ENCODE measurements at places on chromosomes 5 and 9.
A peak's percentile ranks its signal among the peaks of the same experiment; 100 is the strongest.

DNA sequence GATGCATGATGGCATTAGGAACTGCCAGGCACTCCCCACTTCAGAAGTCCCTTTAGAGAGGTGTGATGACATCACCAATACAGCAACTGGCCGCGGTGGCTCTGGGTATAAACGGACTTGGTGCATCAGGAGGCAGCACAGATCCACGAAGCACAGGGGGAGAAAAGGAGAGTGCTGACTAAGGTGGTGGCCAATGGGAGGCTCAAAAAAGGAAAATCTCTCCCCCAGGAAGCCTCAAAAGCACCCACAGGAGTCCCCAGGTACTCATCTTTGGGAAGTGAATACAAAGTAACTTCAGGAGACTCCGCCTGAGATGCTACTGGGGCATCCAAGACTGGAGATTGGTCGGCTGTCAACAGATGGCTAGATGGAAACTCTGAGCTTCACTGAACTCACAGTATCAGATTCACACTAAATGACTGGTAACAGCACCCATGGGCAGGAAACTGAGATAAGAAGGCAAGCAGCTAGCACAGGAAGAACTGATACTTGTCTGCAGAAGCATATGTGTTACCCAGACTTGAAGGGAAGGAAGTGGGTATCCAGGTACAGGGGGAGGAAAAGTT is 7.6 kb downstream of the TTC39B start:
- DNase-seq: peak; percentile 32

DNA sequence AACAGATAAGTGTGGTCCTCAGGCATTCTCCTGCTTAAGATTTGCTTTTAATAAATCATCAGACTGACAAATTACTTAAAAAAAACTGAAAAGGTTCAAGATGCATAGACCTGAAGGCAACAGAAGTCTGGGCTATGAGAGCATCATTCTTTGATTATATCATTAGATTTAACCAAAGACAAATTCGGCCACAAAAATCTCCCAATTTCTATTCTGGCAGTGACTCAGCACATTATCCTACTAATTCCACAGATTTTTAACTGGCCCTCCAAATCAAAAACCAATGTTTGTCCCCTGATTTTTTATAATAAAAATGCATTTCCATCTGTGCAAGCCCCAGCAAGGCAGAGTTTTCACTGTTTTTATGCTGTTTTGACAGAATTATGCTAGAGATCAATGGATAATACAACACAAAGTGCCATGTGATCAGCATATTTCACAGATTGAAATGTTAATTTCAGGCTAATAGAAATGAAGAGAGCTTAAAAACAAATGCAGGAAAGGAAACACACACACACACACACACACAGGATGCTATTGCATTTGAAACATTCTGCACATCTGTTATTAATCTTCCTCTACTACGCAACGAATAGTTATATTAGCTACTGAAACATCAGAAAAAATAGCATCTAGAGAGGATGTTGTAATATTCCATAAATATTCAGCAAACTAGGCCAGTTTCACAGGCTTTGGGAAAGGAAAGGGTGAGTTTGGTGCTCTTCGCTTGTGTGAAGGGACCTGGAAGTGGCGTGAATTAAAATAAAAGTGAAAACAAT is 177.6 kb upstream of the ST8SIA4 start:
- no peak for DNase-seq

- DNase-seq: no peak
Measured at GRCh38 chr9:127118597-127119319, 3.7 kb downstream of the ANGPTL2 start.

DNA sequence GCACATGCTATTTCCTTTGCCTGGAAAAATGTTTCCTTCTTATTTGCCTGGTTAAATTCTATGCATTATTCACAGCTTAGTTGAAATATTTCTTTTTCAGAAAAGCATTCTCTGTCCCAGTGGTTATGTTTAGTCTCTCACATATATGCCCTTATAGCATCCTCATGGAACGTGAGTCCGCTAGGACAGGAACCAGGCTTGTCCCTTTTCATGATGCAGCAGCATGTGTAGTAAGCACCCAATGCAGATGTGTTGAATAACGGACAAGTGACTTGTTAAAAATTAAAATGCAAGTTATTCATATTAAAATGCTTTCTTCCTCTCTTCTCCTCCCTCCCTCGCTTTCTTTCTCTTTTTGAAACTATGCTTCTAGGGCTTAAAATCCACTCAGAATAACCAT is 349.3 kb downstream of the GLIS3 start:
- DNase-seq: no peak

GRCh38 chr5:16723821-16724220 is 107.0 kb upstream of the RETREG1 start:
- DNase-seq: no peak

- no peak for DNase-seq
Measured at GRCh38 chr9:112011051-112011620, 114.5 kb downstream of the UGCG start.

- peak; percentile 57 for DNase-seq
Measured at GRCh38 chr9:127903557-127904475, 4.4 kb upstream of the ST6GALNAC6 start.

GRCh38 chr5:3601911-3602782 is 6.5 kb downstream of the IRX1 start:
- DNase-seq: no peak

- DNase-seq: no peak
Measured at GRCh38 chr5:124658867-124659557, 87.4 kb downstream of the ZNF608 start.

- DNase-seq: no peak
Measured at GRCh38 chr9:77455312-77455927, 192.7 kb downstream of the GNA14 start.

DNA sequence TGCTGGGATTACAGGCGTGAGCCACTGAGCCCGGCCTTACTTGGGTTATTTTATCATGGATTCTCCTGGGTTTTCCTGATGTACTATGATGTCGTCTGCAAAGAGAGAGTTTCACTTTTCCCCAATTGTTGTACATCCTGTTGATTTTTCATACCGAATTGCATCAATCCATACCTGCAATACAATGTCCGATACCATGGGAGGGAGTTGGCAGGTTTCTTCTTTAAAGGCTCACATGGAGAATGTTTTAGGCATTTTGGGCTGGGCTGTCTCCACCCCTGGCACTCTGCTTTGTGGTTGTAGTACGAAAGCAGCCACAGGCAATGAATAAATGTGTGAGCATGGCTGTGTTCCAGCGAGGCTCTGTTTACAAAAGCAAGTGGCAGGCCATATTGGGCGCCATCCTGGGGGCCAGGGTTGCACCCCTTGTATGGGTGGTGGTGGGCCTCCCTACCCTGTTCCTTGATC is 35.1 kb upstream of the EXOC3 start:
- DNase-seq: no peak

GRCh38 chr9:72407114-72407513 is 42.1 kb upstream of the ZFAND5 start:
- DNase-seq: no peak

GRCh38 chr9:96154081-96154480 is 147.9 kb downstream of the HSD17B3 start:
- DNase-seq: no peak

DNA sequence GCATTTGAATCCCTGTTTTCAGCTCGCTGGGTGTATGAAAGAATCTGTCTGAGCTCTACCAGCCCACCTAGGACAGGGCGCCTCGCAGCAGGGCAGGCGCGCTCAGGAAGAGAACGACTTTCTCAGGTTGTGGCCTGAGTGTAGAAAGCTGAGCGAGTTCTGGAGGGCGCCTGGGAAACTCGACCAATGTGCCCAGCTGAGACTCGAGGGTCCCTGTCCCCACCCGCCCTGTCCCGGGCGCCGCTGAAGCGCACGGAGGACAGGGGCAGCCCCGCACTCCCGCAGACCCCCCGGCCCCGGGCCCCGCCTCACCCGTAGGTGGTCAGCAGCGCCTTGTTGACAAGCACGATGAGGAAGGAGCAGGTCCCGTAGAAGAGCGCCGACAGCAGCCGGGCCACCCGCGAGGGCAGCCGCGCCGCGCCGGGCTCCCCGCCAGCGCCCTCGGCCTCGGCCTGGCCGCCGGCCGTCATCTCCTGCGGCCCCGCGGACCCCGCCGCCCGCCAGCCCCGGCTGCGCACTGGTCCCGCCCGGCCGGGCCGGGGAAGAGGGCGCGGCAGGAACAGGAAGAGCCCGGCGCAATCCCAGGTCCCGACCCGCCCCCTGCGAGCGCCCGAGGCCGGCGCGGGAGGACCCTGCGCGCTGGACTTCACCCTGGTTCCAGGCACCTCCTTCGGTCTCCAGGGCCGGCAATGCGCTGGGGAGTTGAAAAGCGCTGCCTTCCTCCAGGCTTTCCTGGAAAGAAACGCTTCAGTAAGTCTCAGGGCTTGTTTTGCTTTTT is at the start of gene SLC35D2:
Gene SLC35D2 (minus strand): TSS at position 547 of the 778 bp plus-strand sequence. CDS start 77 bp downstream, at position 470.
- no peak for DNase-seq

GRCh38 chr5:168528521-168529373 is at the start of gene FBLL1:
FBLL1 (plus strand) TSS chr5:168529305; CDS start chr5:168529505, 200 bp downstream.
- DNase-seq: no peak

- DNase-seq: peak; percentile 32
Measured at GRCh38 chr5:150001660-150002486, 1.3 kb downstream of the HMGXB3 start.

DNA sequence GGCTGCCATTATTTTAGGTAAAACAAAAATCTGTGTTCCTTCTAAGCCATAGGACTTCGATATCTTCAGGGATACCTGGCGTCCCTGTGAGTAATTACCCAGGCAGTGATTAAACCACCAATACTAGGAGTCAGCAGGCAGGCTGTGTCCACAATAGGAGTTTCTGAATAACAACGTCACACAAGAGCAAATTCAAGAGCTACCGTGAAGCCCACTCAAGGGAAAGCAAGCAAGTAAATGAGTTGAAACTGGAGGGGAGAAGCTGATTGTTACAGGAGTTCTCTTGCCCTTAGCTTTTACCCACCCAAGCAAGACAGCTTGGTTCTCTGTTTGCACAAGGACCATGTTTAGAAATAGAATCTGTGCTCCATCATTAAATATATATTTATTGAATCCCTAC is 50.8 kb downstream of the SEMA5A start:
- DNase-seq: no peak

GRCh38 chr5:5644249-5644648 is 221.8 kb downstream of the ICE1 start:
- DNase-seq: no peak

DNA sequence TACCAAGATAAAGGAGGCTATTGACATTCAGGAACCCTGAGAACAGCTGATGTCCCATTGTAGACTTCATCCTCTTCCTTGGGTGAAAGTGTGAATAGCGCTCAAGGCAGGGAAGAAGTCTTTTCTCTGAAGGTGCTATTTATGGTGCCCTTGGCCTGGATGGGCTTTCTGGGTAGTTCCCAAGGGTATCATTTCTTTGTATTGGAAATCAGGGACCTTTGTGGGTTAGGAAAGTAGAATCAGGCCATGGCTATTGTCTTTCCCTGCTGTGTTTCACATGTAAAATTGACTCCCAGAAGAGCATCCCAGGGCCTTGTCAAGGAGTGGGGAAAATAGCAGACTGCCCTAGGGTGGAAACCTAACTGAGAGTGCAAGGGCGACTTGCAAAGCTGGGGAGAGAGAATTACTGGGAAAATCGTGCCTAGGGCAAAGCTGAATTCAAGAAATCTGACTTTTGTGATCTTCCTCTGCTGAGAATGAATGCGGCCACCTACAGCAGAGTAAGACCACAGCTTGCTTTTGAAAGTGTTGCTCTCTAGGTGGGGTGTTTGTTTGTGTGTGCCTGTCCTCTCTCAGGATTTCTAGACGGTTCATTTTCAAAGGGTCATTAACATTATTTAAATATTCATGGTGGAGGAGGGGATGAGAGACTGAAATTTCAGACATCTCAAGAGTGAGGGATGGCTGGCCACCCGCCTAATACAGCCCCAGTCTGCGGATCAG is 160.6 kb downstream of the C9orf152 start:
- DNase-seq: no peak

DNA sequence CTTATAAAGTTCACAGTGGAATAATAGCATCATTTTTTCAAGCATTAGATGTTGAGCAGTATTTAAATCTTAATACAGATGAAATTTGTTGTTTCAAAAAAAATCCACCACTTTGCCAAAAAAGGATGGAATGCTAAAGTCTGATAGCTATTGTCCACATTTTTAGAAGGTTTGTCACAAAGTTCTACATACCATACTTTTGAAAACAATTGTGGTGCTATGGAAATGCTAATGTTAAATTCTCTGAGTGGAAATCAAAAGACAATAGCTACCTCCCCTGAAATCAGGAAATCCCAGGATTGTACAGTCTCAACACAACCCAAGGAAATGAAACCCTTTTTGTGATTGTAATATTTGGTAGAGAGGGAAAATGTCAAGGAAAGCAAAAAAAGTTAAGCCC is 19.3 kb upstream of the GRAMD2B start:
- DNase-seq: no peak

DNA sequence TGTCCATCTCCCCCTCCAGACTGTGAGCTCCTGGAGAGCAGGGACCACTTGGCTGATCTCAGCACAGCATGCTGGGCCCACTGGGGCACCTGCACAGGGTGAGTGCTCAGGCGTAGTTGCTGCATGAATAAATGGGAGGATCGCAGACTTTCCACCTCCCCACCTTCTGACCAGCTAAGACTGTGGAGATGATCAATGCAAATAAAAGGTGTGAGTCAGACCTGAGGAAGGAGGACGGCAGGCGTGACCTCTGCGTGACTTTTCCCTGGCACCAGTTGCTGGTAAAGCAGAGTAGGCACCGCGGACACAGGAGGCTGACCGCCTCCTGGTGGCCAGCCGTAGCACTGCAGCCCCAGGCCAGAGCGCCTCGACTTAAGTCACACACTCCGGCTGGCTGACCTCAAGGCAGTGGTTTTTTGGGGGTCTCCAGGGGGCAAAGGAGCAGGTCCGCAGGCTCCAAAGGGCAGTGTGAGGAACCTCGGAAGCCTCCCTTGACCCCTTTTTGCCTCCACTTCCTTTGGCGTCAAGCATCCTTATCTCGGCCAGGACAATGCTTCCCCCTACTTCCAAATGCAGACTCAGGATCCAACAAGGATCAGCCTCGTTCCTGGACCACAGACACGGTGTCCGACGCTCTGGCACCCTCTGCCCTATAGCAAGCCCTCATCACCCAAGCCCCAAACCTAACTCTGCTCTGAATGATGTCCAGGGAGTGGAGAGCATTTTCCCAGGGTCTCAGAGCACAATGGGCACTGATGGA is 12.7 kb upstream of the TDRD7 start:
- DNase-seq: no peak

DNA sequence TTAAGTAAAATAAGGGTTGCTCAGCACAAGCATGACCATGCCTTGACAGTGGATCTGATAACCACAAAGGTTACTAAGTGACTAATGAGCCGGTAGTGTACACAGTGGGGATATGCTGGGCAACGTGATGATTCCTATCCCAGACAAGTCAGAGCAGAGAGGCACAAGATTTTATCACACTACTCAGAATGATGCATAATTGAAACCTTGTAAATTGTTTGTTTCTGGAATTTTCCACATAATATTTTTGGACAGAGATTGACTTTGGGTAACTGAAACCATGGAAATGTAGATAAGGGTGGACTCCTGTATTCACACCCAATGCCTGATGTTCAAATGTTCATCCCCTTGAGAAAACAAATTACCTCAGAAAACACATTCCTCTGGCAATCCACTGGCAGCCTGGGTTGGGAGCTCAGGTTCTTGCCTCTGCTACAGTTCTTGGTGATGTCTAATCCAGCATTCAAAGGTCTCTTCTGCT is 16.2 kb upstream of the ERAP1 start:
- DNase-seq: no peak

Data from activated CD8-positive, alpha-beta memory T cell treated with anti-CD3 and anti-CD28 coated beads for 1 hour (primary cell).